ENCODE measurements at places on chromosomes 5 and 9.

DNA sequence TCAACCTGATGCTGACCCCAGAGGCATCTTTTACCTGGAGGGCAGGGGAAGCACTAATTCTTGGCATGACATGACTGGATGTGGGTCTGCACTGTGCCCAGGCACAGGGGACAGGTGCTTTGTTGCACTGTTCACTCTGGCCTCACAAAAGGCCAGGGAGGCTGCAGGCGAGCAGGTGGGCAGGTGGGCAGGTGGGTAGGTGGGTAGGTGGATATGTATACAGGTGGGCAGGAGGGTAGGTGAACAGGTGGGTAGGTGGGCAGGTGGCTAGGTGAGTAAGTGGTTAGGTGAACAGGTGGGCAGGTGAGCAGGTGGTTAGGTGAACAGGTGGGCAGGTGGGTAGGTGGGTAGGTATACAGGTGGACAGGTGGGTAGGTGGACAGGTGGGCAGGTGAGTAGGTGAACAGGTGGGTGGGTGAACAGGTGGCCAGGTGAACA lies 1.5 kb downstream of the PAEP start:
- DNase-seq: no peak

GRCh38 chr9:72661401-72662135 lies 140.2 kb downstream of the TMC1 start:
- DNase-seq: no peak

GRCh38 chr5:158643840-158644239 lies 455.9 kb downstream of the EBF1 start:
- DNase-seq: no peak

- DNase-seq: no peak
Measured at GRCh38 chr5:83368835-83369234, 102.7 kb upstream of the VCAN start.

DNA sequence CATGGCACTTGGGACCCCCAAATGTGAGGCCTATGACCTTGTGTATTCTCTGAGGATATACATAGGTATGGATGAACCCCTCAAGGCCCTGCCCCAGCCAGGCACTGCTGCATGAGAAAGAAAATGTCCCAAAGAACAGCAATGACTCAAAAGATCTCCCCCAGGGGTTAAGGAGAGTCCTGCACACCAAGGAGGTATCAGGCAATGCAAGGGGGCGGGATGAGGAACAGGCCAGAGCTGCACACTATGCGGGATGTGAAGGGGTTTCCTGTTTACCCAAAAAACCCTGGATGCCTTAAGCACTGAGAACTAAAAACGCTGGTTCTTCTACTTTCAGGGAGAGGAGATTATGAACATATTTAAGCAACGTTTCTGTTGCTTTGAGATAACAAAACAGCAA lies 3.4 kb downstream of the RAPGEF1 start:
- no peak for DNase-seq

GRCh38 chr5:41418220-41419031 lies 92.0 kb downstream of the PLCXD3 start:
- DNase-seq: no peak
